ENCODE measurements at places on chromosomes 16 and 17. TPM values are rescaled to one million over a fixed set of nuclear protein-coding genes. Genes with fewer than 3 reads are reported as not detected.
A peak's percentile ranks its signal among the peaks of the same experiment; 100 is the strongest.

Gene CRHR1
- not detected for polyA plus RNA-seq

Gene MPV17L
- polyA plus RNA-seq, result not detected

Gene CD300E
- not detected for polyA plus RNA-seq

Gene ACSM2A
- polyA plus RNA-seq, result not detected

Gene DRC7
- polyA plus RNA-seq, result not detected

Gene CYGB
- not detected for polyA plus RNA-seq

Gene SLC39A11
- 20.0 TPM for polyA plus RNA-seq

Gene TP53TG3D
- polyA plus RNA-seq, result 0.76 TPM

DNA sequence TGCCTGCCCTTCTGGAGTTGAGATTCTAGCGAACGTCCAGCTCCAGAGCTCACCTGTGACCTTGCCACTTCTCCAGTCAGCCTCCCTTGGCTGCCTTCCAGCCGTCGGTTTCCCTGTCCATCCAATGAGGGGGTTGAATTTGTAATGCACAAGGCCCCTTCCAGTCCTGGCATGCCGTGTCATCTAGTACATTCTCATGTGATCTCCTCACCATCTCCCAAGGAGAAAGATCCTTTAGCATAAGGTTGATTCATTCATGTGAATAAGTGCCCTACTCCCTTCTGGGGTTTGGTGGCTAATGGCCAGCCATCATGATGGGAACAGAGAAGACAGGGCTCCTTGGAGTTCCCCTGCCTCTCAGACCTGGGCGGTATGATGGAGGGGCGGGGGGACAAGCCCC, 18.9 kb upstream of the ABCC3 start:
- H3K4me3 ChIP-seq, result no peak overlapping the region
- H3K36me3 ChIP-seq, result no peaks in the 10 kb centered on the region
- no peak for DNase-seq
- no peak overlapping the region for H3K27ac ChIP-seq
- no peaks in the 10 kb centered on the region for H3K27me3 ChIP-seq

- H3K4me1 ChIP-seq, result no peaks in the 10 kb centered on the region
- H3K27ac ChIP-seq, result no peak overlapping the region
- H3K4me3 ChIP-seq, result no peak overlapping the region
- no peak for DNase-seq
- peaks cover 2% of the 10 kb centered on the region for H3K27me3 ChIP-seq
Observed at GRCh38 chr16:83989300-83989699, 21.3 kb downstream of the NECAB2 start.

GRCh38 chr17:39852239-39852638, 11.9 kb downstream of the IKZF3 start:
- no peaks in the 10 kb centered on the region for H3K36me3 ChIP-seq
- peaks cover 64% of the 10 kb centered on the region for H3K4me1 ChIP-seq
- no peaks in the 10 kb centered on the region for H3K27me3 ChIP-seq
- no peak overlapping the region for H3K4me3 ChIP-seq

- H3K4me1 ChIP-seq, result no peaks in the 10 kb centered on the region
- peaks cover 4% of the 10 kb centered on the region for H3K36me3 ChIP-seq
- no peaks in the 10 kb centered on the region for H3K27me3 ChIP-seq
- H3K27ac ChIP-seq, result no peak overlapping the region
Observed at GRCh38 chr16:930076-930475, 40.7 kb downstream of the LMF1 start.

DNA sequence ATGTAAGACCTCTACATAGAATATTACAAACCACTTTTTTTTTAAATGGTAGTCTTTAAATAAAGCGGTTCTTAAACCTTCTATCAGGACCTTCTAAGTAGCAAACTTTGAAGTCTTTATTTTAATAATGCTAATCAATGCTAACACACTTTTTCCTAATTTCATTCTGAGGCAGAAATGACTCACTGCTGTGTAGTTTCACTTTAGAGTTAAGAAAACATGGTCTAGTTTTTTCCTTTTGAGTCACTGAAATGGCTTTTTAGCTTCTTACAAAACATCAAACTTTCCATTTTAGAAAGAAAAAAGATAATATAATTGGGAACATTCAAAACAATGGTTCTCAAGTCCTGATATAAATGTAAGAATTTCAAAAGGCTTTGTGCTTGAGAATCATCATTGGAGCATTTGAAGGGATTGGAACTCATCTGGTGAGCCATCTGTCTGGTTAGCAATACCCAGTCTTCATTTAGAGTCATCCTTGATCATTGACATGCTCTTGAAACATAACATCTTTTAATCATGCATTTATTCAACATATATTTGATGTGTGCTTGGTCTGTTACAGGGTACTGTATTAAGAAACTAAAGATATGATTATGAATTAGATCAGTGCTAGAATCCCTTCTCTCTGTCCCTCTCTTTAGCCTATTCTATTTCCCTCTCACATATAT, 258.3 kb upstream of the MON1B start:
- no peak overlapping the region for H3K4me3 ChIP-seq
- no peaks in the 10 kb centered on the region for H3K27me3 ChIP-seq

DNA sequence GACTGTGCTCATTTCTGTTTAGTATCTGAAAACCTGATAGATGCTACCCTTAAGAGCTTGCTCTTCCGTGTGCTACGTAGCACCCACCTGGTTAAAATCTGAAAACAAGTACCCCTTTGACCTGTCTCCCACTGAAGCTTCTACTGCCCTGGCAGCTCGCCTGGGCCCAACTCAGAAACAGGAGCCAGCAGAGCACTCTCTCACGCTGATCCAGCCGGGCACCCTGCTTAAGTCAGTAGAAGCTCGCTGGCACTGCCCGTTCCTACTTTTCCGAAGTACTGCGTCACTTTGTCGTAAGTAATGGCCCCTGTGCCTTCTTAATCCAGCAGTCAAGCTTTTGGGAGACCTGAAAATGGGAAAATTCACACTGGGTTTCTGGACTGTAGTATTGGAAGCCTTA, 18.9 kb downstream of the NTAN1 start:
- H3K4me3 ChIP-seq, result no peak overlapping the region
- H3K27ac ChIP-seq, result no peak overlapping the region
- H3K4me1 ChIP-seq, result peaks cover 8% of the 10 kb centered on the region
- H3K27me3 ChIP-seq, result no peaks in the 10 kb centered on the region
- DNase-seq, result no peak

GRCh38 chr17:37701496-37701898, 43.4 kb downstream of the HNF1B start:
- H3K4me3 ChIP-seq, result no peak overlapping the region
- no peaks in the 10 kb centered on the region for H3K27me3 ChIP-seq
- H3K4me1 ChIP-seq, result no peaks in the 10 kb centered on the region
- H3K36me3 ChIP-seq, result no peaks in the 10 kb centered on the region
- H3K27ac ChIP-seq, result no peak overlapping the region

- H3K36me3 ChIP-seq, result peaks cover 85% of the 10 kb centered on the region
Observed at GRCh38 chr17:49717371-49717861, 9.7 kb upstream of the SLC35B1 start.

DNA sequence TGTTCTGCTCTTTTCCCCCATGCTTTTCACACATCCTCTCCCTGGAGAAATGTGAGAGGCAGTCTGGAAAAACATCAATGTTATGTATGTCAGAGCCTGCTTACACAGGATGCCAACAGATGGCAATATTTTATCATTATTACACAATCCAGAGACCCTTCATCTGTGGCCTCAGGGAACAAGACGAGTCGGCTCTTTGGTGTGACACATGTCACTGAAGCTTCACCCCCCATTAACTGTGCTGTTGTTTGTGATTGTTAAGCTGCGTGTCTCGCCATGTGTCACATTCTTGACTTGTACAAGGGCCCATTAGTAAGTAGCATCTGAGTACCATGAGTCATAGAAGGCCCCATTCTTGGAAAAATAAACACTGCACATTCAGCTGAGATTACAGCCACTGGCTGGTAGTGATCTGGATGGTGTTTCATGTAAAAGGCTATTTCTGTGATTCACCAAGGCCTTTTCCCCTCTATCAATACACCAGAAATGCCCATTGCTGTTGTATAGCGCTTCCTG, 682.1 kb upstream of the SOX9 start:
- H3K27me3 ChIP-seq, result no peaks in the 10 kb centered on the region
- no peaks in the 10 kb centered on the region for H3K36me3 ChIP-seq
- H3K4me3 ChIP-seq, result no peak overlapping the region
- DNase-seq, result no peak

DNA sequence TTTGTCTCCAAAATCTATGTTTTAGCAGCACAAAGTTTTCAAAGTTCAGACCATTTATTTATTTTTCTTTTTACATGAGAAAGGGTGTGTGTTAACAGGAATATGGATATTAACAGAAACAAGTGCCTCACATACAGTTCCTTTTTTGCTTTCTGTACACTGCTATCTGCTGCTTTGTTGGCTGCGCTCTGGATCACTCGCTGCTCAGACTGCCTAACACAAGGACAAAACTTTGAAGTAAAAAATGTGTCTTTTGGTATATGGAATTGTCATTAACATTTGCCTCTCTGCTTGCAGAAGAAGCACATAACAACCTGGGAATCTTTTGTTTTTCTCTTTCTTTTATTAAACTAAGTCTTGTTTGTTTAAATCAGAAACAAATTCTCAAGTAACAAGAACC, 262.8 kb downstream of the ZFHX3 start:
- H3K4me1 ChIP-seq, result peaks cover 3% of the 10 kb centered on the region
- H3K27me3 ChIP-seq, result no peaks in the 10 kb centered on the region
- DNase-seq, result no peak
- no peak overlapping the region for H3K27ac ChIP-seq

- no peak overlapping the region for H3K27ac ChIP-seq
- no peaks in the 10 kb centered on the region for H3K36me3 ChIP-seq
- no peak overlapping the region for H3K4me3 ChIP-seq
- DNase-seq, result no peak
Observed at GRCh38 chr16:4316108-4316863, 419 bp downstream of the GLIS2 start.

- no peak for DNase-seq
- H3K27me3 ChIP-seq, result no peaks in the 10 kb centered on the region
- H3K27ac ChIP-seq, result no peak overlapping the region
- H3K4me3 ChIP-seq, result no peak overlapping the region
Observed at GRCh38 chr16:68426347-68426652, 22.0 kb downstream of the SMPD3 start.

- H3K4me1 ChIP-seq, result peaks cover 84% of the 10 kb centered on the region
- H3K27ac ChIP-seq, result peak overlapping the region; percentile 55
- no peak overlapping the region for H3K4me3 ChIP-seq
- H3K36me3 ChIP-seq, result no peaks in the 10 kb centered on the region
- DNase-seq, result no peak
Observed at GRCh38 chr16:68267612-68268405, 3.5 kb downstream of the SLC7A6 start.

- H3K4me1 ChIP-seq, result no peaks in the 10 kb centered on the region
- DNase-seq, result no peak
- no peak overlapping the region for H3K27ac ChIP-seq
- H3K4me3 ChIP-seq, result no peak overlapping the region
- H3K36me3 ChIP-seq, result no peaks in the 10 kb centered on the region
- no peaks in the 10 kb centered on the region for H3K27me3 ChIP-seq
Observed at GRCh38 chr16:78591682-78592103, 492.2 kb downstream of the WWOX start.

GRCh38 chr17:73420897-73421296, 109.1 kb upstream of the CDC42EP4 start:
- no peak overlapping the region for H3K4me3 ChIP-seq
- no peaks in the 10 kb centered on the region for H3K36me3 ChIP-seq
- no peak for DNase-seq
- H3K4me1 ChIP-seq, result no peaks in the 10 kb centered on the region
- no peaks in the 10 kb centered on the region for H3K27me3 ChIP-seq

GRCh38 chr17:69117855-69118784, 23.6 kb downstream of the ABCA6 start:
- H3K4me3 ChIP-seq, result no peak overlapping the region
- no peaks in the 10 kb centered on the region for H3K27me3 ChIP-seq
- H3K27ac ChIP-seq, result no peak overlapping the region
- no peak for DNase-seq
- no peaks in the 10 kb centered on the region for H3K4me1 ChIP-seq
- no peaks in the 10 kb centered on the region for H3K36me3 ChIP-seq
